ENCODE measurements at places on chromosomes 3 and 15. TPM values are rescaled to one million over a fixed set of nuclear protein-coding genes. Genes with fewer than 3 reads are reported as not detected.

The IL17RE gene
- total RNA-seq, result not detected

The FGF12 gene
- 4.4 TPM for total RNA-seq

The ZPLD1 gene
- 0.06 TPM for total RNA-seq

The MOBP gene
- not detected for total RNA-seq

DNA sequence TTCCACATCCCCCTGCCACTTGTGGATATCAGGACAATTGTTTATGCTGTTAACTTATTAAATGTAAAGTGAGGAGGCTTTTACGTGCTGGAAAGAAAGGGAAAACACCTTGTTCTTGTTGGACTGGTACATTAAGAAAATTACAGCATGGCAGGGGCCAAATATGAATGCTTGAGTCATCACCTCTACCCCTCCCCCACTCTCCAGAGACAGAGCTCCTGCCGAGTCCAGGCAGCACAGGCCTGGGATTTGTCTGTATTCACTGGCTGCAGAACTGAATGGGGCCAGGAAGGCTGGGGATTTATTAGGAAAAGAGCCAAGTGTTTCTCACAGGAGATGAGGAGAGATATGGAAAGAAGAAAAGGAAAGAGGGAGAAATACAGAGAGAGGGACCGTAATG is 308.9 kb downstream of the EPHB1 start:
- DNase-seq, result no peak

DNA sequence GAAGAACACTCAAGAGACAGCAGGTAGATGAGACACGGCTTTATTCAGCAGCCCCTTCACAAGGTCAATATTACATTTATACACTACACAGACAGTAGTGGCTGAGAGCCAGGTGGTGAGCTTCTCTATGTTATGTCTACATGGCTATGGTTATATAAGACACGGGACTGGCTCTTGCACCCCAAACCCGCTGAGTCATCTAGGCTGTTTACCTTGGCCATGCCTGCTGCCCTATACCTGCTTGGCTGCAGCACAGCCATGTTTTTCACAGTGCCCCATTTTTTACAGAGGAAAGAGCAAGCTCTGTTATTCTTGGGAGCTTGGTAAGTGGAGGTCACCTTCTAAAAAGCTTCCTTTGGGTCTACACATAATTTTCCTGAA is 231.6 kb downstream of the IGSF11 start:
- no peak for DNase-seq

DNA sequence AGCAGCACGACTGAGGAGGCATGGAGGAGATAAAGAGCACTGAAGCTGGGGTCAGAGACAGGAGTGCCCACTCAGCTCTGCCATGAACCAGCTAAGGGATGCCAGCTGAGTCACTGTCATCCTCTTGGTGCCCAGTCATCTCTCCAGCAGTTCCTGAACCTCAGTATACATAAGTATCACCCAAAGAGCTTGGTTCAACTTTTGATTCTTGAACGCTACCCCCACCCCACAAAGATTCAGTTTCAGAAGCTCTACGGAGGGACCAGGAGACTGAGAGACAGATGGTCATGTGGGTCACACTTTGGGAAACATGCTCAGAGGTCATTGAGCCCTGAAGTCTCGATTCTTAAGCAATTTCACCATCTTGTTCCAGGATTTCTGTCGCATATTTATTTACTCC is 108.4 kb downstream of the ALDH1A2 start:
- DNase-seq, result no peak

DNA sequence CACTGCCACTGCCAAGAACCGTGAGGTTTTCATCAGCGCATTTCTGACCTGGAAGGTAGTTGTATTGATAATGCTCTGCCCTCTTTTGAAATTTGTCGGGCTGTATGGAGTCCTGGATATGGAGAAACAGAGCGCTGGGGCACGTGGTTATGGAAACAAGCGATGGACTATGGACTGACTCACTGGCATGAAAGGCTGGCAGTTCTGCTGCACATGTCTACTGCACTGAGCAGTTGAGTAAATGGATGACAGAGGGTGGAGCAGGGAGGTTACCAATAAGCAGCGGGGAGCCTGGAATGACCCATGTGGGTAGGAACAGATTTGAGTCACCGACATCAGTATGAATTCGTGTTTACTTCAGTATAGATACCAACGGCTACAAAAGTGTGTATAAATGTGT is 429.5 kb downstream of the OCA2 start:
- DNase-seq, result no peak

DNA sequence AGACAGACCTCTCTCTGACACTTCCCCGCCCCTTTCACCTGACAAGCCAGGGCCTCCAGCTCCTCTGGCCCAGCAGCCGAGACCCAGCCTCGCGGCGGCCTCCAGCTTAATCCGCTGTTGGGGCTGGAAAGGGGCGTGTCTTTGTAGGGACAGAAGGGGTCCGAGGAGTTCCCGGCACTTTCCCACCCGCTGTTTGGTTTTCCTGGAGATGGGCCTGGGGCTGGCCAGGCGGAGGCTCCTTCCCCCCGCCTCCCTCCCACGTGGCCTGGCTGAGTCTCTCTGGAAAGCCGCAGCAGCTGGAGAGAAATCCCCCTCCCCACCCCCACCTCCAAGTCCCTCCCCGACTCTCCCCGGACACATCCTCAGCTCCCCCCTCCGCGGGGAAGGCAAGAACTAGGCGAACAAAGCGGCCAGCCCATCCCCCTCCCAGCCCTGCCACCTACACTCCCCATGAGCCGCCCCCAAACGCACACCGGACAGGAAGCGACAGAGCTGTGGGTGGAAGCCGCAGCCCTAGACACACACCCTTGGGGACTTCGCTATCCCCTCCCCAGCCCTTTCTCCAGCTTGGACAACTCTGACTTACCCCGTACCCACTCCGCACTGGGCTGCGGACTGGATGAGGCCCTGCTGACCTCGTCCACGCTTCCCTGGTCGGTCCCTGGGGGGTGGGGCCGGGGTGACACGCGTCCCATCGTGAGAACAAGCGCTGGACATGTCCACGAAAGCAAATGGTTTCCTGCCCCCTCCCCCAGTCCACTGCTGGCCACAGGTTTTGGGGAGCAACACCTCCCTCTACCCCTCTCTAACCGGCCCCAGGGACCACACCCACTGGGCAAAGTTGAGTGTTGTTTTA is 1.2 kb downstream of the IGDCC4 start:
- no peak for DNase-seq

GRCh38 chr3:186075931-186076567 is 32.8 kb downstream of the ETV5 start:
- no peak for DNase-seq

GRCh38 chr3:20023623-20024405 is 11.8 kb upstream of the PP2D1 start:
- DNase-seq, result no peak

DNA sequence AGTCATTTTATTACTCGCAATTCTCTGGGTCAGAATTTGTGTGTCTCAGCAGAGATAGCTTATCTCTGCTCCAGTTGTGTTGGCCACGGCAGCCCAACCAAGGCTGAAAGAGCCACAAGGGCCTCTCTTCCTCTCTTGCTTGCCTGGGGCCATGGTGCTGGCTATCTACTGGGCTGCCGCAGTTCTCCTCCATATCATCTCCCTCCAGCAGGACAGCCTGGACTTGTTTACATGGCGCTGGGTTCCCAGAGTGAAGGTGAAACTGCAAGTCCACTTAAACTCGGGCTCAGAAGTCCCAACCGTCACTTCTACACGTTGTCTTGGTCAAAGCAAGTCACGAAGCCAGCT is 134.8 kb downstream of the UACA start:
- no peak for DNase-seq

- DNase-seq, result peak; percentile 77
Observed at GRCh38 chr3:152595975-152596821, 238.7 kb upstream of the P2RY1 start.

DNA sequence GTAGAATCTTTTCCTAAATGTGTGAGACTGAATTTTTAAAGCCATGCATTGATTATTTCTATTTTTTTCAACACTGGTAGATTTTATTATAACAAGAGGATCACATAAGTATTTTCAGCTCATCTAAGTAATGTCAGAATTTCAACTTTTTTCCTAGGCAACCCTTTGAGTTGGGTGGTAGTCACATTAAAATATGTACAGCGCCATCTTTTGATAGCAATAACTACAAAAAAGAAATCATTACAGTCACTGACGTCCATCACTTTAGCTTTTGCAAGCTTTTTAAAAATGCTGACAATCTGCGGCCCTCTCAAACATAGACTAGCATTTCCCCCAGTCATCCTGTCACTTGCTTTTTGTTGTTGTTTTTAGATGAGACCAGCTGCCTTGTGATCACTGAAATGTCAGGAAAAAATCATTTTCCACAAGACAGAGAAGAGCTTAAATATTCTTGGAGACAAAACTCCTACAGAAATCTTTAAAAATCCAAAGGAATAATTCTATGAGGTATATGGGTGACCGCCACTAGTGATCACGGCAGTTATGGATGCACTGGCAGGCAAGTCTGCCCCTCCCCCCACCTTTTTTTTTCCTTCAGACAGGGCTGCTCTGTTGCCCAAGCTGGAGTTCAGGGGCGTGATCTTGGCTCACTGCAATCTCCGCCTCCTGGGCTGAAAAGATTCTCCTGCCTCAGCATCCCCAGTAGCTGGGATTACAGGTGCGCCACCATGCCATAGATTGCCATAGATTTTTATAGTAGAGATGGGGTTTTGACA is 384.0 kb upstream of the KCNMB2 start:
- peak; percentile 17 for DNase-seq

DNA sequence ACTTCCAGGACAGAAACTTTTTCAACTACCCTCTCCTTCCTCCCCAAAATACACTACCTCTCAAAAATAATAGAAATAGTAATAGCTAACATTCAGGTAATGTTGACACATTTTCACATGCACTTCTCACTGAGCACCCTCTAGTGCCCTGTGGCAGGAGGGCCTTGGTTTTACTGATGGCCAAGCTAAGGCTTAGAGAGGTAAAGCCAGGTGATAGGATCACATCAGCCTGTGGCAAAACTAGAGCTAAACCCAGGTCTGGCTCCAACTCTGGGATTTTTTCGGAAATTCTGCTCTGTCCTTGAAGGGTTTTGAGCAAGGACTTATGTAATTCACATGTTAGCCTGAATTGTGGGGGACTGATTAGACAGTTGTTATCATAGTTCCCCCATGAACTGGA is 922 bp upstream of the TAMM41 start:
- DNase-seq, result no peak

DNA sequence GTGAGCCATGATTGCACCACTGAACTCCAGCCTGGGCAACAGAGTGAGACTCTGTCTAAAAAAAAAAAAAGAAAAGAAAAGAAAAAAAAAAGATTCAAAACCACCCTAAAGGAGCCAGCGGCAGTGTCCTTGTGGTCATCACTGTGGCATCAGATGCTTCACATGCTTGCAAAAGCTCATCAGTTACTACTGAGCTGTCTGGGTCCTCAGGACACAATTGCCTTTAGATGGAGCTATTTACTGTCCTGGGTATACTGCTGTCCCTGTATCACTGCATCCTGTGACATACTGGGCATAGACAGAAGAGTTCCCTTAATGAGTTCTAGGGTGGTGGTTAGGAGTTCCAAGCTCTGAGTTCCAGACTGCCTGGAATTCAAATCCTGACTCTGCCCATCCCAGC is 85.8 kb downstream of the LINGO1 start:
- DNase-seq, result no peak
